ENCODE measurements at places on chromosomes 16 and 17.
A peak's percentile ranks its signal among the peaks of the same experiment; 100 is the strongest.

DNA sequence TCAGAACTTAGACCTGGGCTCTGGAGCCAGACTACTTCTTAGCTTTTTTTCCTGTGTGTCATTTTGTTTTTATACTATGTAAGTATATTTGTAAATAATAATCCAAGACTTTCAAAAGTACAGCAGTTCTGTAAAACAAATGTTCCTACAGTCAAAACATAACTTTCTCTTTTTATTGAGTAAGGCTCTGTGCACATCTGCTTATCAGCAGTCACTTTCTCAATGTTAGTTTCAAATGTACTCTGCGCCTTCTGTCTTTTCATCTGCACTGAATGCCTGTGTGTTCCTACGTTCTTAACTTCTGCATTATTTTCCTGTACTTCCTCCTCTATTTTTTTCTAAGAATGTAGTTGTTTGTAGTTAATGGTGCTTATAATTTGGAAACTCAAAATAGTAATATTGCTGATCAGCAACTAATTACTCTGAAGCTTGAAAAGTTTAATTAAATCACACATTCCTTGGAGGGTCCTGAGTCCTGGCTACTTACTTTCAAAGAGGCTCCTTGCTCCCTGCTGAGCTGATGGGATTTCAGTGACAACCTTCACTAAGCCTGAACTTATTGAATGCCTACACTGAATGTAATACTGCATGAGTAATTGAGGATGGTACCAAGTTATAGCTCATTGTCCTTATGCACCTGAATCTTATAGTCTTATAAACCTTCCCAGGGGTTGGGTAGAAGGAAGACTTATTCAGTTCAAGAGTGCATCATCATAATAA lies 329.9 kb downstream of the KCNJ2 start:
- no peak for DNase-seq

DNA sequence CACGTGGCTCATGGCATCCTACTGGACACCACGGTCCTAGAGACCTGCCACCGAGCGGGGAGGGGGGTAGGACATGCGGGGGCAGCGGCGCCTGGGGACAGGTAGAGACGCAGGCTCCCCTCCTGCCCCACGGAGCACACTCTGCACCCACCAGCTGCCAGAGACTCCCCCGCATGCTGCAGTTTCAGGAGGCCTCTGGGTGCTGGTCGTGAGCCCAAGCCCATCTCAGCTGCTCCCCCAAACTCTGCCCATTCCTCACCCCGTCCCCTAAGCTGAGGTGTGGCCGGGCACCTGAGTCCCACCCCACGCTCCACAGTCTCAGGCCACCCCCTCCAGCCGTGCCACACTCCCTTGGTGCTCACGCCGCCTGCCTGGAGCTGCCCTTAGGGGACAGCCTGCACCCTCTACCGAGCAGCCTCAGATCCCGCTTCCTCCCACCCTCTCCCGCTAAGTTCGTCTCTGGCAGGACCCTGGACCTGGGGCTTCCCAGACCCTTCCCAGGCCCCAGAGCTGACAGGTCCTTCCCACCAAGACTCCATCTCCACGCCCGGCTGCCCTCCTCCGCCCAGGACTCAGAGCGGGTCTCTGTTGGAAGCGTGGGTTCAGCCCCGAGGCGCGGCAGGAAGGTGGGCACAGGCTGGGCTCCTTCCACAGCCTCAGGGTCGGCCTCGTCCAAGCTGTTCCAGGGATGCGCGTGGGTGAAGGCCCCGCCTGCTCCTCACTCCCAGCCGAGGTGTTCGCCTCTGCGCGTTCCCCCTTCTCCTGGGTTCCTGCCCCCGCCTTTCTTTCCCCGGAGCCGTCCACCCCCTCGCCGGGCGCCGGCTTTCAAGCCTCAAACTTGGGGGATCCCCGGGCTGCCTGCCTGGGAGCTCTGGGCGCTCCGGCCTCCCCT lies 1.3 kb downstream of the RAB40B start:
- no peak for DNase-seq

- no peak for DNase-seq
Observed at GRCh38 chr17:48800626-48801217, 16.3 kb downstream of the TTLL6 start.

DNA sequence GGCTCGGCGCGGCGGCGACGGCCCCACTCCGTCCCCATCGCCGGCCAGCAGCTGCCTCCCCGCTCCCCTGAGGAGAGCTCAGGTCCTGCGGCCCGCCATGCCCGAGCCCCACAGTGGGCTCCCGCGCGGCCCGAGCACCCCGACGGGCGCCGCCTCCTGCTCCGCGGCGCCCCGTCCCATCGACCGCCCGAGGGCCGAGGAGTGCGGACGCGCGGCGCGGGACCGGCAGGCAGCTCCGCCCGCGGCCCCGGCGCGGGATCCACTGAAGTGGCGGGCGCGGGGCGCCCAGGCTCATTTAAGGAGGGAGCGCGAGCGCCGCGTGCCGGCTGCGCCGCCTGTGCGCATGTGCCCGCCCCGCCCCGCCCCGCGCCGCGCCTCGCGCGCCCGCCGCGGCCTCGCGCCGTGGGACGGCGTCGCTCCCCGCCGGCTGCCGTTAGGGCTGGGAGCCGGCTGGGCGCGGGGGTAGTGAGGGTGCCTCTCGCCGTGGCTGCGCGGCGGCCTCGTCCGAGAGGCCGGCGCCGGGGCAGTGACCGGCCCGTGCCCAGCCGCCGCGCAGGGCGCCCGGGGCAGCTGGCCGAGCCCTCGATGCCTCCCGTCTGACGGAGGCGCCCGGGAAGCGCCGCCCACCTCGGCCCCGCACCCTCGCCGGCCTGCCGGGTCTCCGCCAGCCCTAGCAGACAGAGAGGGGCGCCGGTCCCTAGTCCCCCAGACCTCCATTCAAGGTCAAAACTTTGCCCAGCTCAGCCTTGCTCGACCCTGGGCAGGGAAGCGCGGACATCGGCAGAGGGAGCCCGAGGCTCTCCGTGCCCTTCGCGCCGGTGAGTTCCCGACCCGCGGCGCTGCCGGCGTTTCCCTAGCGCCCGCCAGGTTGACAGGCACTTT lies at the start of gene NETO2:
TSS of gene NETO2 (minus strand) at position 269 of the 882 bp plus-strand sequence. CDS start 333 bp downstream, outside the sequence.
- DNase-seq, result peak; percentile 40

DNA sequence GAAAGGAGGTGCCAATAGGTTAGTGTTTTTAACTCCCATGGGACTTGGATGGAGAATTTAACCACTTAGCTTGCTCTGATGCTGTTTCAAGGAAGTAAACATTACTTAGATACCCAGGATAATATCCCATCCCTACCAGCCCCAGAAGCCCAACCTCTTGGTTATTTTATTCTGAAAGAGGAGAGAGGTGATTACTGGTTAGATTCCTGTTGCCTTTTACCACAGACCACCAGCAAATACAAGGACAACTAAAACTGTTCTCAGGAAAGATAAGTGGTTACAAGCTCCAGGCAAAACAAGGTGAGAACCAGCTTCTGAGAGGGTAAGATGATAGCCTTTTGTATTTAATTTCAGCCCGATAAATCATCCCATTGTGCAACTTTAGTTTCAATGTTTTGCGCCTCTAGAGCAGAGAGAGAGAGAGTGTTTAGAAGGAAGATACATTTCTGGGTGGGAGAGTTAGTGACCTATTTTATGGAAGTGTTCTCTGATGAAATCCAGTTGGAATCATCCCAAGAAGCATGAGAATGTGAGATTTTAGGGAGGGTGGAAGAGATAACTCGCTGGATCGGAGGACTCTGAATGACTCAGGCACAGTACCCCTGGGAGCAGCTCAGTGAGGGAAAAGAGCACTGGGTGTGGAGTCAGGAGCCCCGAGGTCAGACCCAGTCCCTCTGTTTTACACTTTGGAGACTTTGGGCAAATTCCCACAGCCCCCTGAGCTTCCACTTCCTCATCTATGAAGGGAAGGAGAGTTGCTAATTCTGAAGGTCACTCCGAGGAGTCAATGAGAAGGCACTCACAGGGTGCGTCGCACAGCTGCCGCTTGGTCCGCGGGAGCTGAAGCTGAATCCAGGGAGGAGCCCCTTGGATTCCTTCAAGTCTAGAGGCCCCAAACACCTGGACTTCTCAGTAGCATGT lies 12.1 kb downstream of the GLP2R start:
- DNase-seq, result no peak

DNA sequence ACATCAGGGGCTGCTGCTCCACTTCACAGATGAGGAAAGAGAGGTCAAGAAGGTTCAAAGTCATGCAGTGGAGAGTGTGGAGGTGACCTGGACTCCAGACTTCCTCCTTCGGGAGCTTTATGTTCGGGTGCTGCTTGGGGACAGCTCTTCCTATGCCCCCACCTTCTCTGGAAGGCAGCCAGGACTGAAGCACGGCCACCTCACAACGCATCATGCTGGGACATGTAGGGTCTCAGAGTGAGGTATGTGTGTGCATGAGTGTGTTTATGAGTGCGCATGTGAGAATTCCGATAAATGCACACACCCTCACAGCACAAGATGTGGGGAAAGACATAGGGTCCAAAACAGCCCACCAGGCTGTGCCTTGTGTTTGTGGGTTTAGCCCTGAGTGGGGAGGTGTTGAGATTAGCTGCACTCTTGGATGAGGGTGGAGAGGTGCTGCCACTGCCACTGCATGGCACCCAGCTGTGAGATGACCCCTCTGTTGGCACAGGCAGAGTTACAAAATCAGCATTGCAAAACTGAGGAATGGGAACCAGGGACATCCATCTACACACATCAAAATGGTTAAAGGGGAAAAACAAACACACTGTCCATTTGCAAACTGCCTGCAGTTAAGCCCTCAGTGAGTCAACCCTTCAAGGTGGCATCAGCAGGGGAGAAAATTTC lies 367.4 kb downstream of the SEC14L1 start:
- DNase-seq, result no peak

- no peak for DNase-seq
Observed at GRCh38 chr16:49688036-49688697, 167.7 kb downstream of the ZNF423 start.

DNA sequence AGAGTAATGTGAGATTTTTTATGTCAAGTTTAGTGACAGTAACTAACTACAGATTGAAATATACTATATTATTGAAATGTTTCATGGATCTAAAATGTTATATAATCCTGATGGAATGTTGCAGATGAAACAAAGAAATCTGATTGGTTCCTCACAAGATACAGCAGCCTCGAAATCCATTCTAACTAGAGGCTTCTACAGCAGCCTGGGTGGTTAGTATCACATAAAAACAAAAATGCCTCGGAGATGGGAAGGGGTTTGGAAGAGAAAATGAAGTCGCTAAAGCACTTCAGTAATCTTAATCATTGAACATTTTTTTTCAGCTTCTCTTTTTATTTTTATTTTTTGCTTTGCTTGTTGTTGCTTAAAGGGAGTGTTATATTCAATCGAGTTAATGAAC lies 75.2 kb downstream of the TANC2 start:
- DNase-seq, result no peak

DNA sequence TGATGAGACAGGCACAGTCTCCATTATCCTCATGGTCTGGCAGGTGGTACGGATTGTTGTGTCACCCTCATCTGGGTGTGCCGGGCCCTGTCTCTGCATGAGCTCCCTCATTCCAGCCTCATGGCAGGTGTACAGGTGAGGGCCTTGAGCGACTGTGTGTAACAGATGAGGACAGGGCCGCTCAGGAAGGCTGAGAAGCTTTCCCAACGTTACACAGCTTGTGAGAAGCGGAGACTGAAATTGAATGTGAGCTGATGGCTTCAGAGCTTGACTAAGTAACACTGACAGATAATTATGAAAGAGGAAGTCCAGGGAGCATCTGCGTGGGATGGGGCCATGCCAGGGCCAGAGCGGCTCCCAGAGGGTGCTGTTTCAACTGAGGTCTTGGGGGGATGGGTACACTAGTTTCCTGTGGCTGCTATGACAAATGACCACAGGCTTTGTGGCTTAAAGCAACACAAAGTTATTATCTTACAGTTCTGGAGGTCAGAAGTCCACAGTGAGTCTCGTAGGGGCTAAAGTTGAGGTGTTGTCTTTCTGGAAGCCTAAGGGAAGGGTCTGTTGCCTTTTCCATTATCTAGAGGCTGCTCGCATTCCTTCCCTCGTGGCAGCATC lies 36.7 kb downstream of the CMIP start:
- DNase-seq, result no peak

- DNase-seq, result no peak
Observed at GRCh38 chr17:65167566-65167965, 30.4 kb downstream of the RGS9 start.

DNA sequence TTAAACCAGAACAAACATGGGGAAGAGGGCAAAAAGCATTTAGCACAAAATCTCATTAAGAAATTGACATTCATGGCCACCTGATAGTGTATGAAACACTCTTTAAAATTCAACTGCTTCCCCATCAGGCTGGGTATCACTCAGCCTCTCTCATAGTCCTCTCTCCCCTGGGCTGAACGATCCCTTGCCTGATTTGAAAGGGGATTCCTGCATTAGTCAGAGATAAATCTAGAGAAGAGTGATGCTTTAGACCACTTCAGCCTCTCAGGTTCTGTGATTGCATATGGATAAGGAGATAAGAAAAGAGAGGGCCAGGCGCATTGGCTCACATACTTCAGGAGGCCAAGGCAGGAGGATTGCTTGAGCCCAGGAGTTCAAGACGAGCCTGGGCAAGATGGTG lies 280.0 kb downstream of the SOX9 start:
- no peak for DNase-seq

GRCh38 chr17:63434951-63435571 lies 11.0 kb downstream of the CYB561 start:
- DNase-seq, result no peak

GRCh38 chr17:66467766-66468165 lies 165.4 kb downstream of the PRKCA start:
- DNase-seq, result no peak

GRCh38 chr16:72517154-72517553 lies 345.2 kb upstream of the PMFBP1 start:
- no peak for DNase-seq

GRCh38 chr17:78267253-78268073 lies 36.0 kb downstream of the TMEM235 start:
- DNase-seq, result no peak

GRCh38 chr17:79654350-79654959 lies 43.6 kb upstream of the RBFOX3 start:
- DNase-seq, result no peak

- no peak for DNase-seq
Observed at GRCh38 chr17:64920026-64920418, 744 bp upstream of the LRRC37A3 start.

DNA sequence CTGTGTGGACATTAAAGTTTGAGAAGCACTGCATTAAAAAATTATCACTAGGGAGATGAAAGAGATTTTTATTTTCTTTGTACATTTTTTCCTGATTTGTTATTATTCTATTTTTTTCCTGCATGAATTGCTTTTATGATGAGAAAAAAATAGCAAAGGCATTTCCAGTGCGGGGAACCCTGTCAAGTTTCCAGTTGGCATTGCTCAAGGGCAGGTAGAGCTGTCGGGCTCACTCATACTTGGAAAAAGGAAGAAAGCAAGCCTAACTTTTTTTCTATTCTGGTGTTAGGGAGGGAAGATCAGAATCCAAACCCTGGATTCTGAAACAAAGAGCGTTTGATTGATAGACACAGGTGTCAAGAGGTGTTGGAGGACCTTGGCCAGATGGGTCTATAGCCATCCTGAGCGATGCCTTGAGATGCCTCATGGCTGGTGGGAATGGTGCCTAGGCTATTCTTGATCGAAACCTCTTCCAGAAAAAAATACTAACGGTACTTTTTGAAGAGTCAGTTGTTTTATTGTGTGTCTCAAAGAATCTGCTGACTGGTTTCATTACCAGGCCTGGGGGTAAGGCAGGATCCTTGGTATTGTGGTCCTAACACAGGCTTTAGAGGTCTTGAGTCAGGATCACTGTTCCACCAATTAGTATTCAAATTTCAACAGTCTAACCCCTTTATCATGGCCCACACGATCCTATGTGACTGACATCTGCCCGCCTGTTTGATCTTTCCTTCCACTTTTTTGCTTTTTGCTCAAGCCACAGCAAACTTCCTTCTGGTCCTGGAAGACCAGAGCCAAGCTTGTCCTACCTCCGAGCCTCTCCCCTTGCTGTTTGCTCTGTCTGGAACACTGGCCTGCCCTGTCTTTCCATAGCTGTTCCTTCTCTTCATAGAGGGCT lies 20.1 kb downstream of the SNX29 start:
- no peak for DNase-seq

- no peak for DNase-seq
Observed at GRCh38 chr17:73496232-73496631, 148.0 kb downstream of the SDK2 start.
